ENCODE measurements at places on chromosomes 6 and 20.

GRCh38 chr6:23659125-23659524, 466.9 kb upstream of the NRSN1 start:
- no peak for DNase-seq

DNA sequence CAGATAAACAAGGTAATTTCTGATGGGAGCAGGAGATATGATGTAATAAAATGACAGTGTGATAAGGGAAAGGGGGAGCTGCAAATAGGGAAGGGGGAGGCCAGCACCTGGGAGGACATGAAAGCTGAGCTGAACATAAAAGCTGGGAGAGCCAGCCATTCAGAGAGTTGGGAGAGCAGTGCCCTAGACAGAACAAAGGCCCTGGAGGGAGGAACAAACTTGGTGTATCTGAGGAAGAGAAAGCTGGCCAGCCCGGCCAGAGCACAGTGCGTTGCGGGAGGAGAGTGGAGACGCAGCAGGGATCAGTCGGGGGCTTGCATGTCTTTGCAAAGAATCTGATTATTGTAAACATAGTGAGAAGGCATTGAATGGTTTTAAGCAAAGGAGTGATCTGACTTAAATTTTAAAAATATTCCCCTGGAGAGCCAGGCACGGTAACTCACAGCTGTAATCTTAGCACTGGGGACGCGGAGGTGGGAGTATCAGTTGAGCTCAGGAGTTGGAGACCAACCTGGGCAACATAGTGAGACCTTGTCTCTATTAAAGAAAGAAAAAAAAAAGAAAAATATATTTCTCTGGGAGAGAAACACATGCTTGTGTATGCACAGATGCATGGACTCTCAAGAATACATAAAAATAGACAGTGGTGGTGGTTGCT, 318.2 kb downstream of the ZFAND3 start:
- no peak for DNase-seq

DNA sequence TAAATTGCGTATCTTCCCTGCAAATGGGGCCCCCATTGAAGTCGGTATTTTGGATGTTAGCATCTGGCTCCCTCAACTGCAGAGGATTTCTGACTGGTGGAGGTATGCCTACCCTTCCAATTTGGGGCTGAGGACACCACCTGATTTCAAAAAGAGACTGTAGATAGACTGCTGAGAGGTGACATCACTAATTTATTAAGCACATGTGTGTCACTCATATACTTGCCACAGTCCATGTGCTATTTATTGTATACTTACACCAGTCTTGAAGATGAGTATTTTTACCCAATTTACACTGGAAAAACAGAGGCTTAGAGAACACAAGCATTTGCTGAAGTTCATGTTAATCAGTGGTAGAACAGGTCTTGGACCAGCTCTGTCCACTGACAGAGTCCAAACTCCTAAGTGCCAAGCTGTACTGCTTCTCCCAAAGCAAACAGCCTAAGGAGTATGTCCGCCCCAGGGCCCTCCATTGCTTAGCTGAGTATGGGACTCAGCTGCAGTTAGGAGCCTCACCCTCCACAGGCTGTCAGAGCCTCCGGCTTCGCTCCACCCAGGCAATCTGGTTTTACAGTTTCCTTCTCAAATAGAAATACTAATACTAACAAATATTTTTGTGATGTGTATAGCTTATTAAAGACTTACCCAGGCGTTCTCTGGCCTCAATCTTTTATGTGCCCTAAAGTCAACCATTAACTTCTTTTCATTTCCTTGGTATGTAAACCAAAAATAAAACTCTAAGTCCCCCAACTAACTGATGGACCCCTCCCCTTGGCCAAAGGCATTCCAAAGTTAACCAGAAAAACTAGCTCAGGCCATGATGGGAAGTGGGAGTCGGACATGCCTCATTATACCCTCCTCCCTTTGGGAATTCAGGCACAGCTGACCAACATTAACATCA, 17.5 kb downstream of the RIN2 start:
- DNase-seq = no peak

DNA sequence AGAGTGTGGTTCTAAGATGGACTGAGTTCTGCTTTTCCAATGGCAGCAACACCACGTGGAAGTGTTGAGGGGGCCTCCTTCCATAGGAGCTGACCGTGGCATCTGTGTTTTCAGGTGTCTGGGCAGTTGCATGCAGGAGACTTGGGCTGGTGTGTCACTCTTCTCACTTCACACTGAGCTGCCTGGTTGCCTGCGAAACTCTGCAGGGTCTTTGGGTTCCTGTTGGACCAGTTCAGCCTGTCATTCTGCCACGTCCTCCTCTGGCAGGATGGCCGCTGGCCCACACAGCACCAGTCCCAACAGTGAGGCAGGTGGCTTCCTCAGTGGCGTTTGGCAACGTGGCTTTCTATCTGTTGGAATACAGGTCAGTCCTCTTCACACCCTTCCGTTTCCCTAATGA, 16.1 kb upstream of the UNC93A start:
- no peak for DNase-seq

- DNase-seq = no peak
Measured at GRCh38 chr6:89970609-89971337, 76.5 kb downstream of the GJA10 start.

DNA sequence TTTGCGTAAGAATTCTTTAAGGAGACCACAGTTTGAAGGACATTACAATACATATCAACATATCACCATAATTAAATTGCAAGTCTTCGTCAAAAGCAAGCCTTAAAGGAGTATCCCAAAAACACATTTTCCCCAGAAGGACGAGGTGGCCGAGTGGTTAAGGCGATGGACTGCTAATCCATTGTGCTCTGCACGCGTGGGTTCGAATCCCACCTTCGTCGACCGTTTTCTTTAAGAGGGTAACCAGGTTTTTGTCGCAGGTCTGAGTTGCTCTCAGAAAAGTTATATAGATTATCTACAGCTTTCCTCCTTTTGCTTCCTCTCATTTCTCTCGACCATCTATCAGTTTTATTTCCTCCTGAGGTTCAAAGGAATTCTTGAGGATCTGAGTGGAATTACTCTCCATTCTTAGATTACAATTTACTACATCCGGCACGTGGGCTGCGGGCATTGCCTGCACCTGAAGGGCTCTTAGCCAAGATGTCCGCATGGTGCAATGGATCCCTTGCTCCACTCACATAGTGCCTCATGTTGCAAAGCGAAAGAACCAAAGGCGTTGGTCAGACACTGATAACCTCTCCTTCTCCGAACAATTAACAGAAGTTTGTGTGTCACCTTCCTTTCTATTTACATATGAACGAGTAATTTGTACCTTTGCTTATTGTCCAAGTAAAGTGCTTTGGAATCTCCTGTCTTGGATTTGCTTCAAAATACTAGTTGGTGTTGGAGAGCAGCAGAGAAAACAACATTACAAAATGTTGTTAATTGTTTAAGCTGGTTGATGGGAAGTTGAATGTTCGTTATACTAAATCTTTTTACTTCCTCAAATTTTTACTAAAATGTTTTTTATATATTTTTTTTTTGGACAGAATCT, 14.0 kb downstream of the POM121L2 start:
- DNase-seq = no peak

GRCh38 chr20:38297916-38298674, 5.9 kb upstream of the BPI start:
- DNase-seq = no peak

DNA sequence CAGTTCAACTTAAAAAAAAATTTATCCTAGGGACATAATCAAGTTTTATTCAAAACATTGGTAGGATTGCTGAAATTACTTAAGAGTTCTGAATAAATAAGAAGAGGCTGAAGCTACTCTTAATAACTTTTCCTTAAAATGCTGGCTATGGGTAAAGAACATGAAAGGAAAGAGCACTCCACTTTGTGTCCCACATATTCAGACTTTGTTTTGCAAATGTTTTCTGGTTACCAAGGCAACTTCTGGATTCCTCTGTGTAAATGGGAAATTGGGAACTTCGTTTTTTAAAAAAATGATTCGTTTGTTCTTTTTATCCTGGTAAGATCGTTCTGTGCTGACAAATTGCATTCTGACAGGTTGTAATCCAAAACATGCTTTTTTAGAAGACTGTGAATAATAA, 115.0 kb downstream of the KIF6 start:
- DNase-seq = no peak

GRCh38 chr6:99189823-99190721, 159.4 kb downstream of the FAXC start:
- no peak for DNase-seq

GRCh38 chr6:84645563-84646266, 118.7 kb downstream of the TBX18 start:
- DNase-seq = no peak

- no peak for DNase-seq
Measured at GRCh38 chr6:132961610-132962009, 147.2 kb downstream of the RPS12 start.

- DNase-seq = no peak
Measured at GRCh38 chr20:17617868-17618672, 48.2 kb downstream of the DSTN start.

- no peak for DNase-seq
Measured at GRCh38 chr20:40639676-40640355, 49.2 kb downstream of the MAFB start.

DNA sequence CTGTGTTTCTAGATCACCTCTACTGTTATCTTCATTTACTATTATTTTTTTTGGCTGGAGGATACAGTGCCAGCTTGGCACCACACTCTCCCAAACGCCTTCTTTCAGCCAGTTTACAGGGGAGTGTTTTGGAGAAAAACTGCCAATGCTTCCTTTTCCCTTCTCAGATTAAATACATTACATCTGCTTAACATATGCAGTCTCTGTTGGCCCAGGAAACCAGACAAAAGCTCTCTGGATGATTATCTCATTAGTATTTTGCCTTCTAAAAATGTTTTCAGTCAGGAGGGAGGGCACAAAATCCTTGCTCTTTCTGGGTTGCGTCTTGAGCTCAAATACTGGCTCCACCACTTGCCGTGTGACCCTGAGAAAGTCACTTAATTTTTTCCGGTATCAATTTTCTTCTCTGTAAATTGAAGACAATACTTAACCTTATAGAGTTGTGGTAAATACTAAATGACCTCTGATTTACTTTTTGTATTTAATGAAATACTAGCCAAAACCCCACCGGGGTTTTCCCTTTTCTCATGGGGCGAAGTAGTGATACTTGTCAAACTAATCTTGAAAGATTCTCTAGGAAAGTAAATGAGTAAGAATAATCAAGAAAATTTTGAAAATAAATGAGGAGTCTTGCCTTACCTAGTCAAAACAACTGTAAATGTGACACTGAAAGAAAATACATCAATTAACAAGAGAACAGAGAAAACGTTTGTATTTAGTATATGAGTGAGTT, 146.2 kb downstream of the MMS22L start:
- no peak for DNase-seq

- no peak for DNase-seq
Measured at GRCh38 chr6:143965503-143966171, 42.4 kb downstream of the PLAGL1 start.

GRCh38 chr6:155521719-155522118, 66.1 kb upstream of the NOX3 start:
- no peak for DNase-seq

DNA sequence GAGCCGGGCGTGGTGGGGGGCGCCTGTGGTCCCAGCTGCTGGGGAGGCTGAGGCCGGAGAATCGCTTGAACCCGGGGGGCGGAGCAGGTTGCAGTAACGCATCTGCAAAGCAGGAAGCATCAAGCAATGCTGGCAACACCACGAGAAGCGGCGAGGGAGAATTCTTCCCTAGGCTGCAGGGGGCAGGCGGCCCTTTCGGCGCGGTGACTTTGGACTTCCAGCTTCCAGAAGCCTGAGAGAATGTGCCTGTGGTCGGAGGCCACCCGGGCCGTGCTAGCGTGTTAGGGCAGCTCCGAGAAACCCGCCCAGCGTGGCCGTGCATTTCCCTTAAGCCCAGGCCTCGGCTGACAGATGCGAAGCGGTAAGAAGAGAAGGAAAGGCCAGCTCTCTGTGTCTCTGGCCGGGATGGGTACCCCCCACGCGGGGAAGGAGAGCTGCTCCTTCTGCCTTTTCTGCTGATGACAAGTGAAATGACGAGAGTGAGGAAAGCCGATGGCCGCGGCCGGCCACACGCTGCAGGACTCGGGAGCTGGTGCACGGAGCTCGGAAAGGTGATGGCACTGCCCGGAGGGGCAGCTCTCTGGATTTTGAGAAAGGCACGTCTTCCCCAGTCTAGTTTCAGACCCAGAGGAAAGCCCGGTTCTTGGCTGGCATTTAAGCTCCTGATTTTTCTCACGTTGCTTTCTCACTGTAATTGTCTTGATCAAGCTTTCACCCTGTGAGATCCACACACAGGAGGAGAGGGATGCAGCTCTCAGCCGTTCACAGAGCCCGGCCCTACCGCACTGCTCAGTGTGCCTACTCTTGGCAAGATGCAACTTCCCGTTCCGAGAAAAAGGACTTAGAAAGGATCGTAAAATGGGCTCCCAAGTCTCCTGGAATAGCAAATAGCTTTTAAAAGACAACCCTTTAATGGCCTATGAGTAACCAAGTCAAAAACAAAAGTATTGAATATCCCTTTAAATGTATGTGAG, 68.3 kb upstream of the EXOC2 start:
- DNase-seq = no peak

DNA sequence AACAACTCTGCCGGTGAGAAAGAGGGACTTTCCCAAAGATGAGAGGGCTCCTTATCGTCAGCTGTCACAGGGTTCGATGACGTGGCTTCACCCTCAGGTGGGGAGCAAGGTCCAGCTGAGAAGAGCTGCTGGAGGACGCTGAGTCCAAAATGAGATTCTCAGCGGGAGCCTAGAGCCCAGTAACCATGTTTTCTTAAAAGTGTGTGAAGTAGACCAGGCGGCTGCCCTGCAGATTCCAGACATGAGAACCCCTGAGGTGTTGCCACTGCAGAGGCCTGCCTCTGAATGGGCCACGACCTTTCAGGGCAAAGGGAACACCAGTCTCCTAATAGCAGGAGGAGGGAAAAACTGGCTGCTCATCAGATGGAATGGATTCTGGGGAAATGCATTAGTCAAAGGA, 375.1 kb downstream of the BTBD9 start:
- no peak for DNase-seq

- no peak for DNase-seq
Measured at GRCh38 chr20:50181344-50181743, 9.3 kb upstream of the CEBPB start.

All from stimulated activated CD8-positive, alpha-beta memory T cell treated with anti-CD3 and anti-CD28 coated beads, Interleukin-12 subunit alpha, Interleukin-12 subunit beta, amount 100 ng/mL, for 4 hours (primary cell).